ENCODE measurements at places on chromosomes 7 and 10. TPM values are rescaled to one million over a fixed set of nuclear protein-coding genes. Genes with fewer than 3 reads are reported as not detected.

GRCh38 chr10:78215645-78216044 is 182.0 kb downstream of the RPS24 start:
- peak; percentile 93 for DNase-seq

The CFAP46 gene
- 0.18 TPM for total RNA-seq

DNA sequence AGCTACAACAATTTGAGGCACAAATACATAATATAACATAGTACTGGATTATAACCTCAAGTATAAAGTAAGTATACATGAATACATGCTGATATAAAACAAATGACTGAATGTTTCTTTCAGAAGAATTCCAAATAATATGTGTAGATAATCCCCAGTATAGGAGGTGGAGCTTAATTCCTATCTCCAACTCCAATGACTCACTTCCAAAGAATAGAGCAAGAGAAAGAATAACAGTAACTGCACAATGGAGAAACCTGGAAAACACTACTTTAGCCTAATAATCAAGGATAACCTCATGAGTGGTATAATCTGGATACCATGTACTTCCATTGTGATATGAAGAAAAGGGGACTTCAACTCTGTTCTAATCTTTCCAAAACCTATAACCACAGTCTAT is 13.7 kb upstream of the SEMA3C start:
- no peak for DNase-seq

The DDX21 gene
- total RNA-seq: 85.2 TPM

- DNase-seq: no peak
These were observed 495.2 kb upstream of the ADARB2 start for GRCh38 chr10:2232479-2232878.

The CYP51A1 gene
- total RNA-seq: 8.0 TPM

DNA sequence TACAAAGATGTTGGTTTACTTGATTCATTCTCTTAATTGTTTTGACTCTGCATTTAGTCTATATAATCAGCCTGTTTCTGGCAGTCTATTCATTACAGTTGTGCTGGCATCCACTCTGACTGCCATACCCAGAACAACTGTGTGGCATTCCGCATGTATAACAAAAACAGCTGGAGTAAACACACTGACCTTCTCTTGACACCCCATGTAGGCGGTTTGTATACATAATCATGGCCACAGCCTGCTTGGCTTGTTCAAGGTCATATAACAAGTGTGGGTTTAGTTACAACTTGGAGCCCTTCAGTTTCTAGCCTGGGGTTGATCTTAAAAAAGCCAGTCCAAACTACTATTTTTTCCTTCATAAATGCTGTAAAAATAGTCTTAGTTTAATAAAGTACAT is 70.9 kb downstream of the MBL2 start:
- DNase-seq: peak; percentile 20

The SLC39A12 gene
- not detected for total RNA-seq

GRCh38 chr10:8187171-8187666 is 132.7 kb downstream of the GATA3 start:
- DNase-seq: no peak

DNA sequence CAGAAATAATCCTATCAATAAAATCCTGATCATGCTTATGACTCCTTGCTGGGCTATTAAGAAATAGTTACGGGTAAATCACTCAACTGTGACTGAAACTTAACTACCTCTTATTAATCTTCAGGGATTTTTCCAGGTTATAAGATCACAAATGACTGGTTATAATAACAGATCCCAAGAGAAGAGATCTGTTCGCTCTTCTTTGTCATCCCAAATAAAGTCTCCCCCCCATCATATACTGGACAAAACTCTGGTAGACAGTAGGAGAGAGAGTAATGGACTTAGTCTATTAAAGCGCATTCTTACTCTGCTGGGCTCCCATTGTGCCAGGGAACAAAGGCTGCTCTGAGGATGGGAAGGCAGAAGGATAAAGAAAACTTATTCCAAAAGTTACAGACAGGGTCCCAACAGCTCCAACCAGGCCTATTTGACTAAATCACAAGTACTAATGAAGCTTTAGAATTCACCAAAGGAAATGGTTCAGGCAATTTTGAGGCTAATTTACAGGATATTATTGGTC is 233.7 kb downstream of the DGKI start:
- DNase-seq: no peak

DNA sequence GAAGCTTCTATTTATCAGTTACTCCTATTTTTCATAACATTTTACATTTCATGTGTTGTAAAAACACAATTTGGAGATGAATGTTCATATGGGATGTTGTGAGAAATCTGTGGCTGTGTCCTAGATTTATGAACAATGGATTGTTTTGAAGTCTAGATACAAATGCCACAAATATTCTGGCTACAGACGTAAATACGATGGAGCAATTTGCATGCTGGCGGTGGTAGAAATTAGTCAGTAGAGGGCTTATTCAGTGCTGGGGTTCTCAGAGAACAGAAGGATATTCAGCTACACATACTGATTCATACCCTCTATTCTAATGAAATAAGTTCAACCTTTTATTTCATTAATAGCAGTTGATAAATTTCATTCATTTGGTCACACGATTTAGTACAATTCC is 48.8 kb downstream of the PLPP4 start:
- DNase-seq: no peak

GRCh38 chr7:44087911-44088838 is 5.8 kb upstream of the POLM start:
- no peak for DNase-seq

The PAOX gene
- 3.3 TPM for total RNA-seq

DNA sequence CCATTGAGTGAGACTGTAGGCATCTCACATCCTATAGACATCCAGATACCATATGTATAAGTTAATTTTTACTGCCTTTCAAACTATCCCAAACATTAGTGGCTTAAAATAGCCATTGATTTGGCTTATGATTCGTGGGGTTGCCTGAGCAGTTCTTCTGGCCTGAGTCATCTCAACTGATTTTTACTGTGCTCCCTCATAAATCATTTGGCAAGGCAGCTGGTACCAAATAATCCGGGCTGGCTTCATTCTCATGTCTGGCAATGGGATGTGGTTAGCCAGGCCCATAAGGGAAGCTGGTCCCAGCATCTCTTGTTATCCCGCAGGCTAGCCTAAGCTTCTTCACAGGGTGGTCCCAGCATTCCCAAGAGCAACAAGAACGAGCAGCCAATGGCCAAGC is 6.7 kb upstream of the LRGUK start:
- DNase-seq: no peak

The CHST3 gene
- 16.7 TPM for total RNA-seq

Measured in stomach (tissue), 19 donors.